DMS79 treated with DMSO at 0.1 percent for 48 hours (cell line): ENCODE measurements at places on chromosomes 7 and 10.
A peak's percentile ranks its signal among the peaks of the same experiment; 100 is the strongest.

- no peak for DNase-seq
These were observed 5.9 kb upstream of the HDAC9 start for GRCh38 chr7:18489624-18490023.

GRCh38 chr10:126011995-126012394 is 115.6 kb downstream of the FANK1 start:
- no peak for DNase-seq

- no peak for DNase-seq
These were observed 3.0 kb upstream of the AKR1C3 start for GRCh38 chr10:5091196-5091595.

- DNase-seq: no peak
These were observed 27.4 kb upstream of the CCDC7 start for GRCh38 chr10:32418572-32418971.

DNA sequence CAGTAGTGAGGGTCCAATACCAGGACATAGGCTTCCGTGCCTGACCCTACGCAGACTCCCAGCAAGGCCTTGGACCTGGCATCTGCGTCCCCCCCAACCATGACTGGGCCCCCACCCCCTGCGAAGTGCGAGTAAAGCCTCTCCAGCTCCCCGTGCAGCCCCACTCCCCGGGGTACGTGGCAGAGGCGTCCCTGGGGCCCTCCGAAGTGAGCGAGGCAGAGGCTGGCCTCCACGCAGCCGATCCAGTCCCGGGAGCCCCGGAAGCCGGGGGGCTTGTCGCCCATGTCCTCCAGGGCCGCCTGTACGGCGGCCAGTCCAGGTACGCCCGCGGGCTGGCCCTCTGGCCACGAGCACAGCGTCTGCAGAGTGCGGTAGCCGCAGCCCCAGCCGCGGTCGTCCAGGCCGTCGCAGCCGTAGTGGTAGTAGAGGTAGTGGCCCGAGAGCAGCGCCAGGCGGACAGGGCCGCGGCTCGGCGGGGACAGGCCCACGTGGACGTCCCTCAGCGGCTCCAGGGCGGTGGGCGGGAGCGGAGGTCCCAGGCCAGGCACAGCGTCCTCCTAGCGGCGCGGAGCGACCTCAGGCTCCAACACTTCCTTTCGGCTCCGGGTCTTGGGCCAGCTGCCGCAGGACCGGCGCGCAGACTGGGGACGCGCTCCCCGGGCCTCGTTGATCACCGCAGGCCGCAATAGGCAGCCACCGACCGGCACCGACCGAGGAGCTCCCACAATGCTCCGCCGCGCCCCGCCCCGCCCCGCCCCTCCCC is at the start of gene UFSP1:
TSS of gene UFSP1 (minus strand) at position 728 of the 763 bp plus-strand sequence. CDS start at position 284, 444 bp downstream.
- DNase-seq: peak; percentile 46

GRCh38 chr7:124914298-124914697 is 15.3 kb downstream of the POT1 start:
- DNase-seq: no peak
